ENCODE measurements at places on chromosomes 3 and 15.

DNA sequence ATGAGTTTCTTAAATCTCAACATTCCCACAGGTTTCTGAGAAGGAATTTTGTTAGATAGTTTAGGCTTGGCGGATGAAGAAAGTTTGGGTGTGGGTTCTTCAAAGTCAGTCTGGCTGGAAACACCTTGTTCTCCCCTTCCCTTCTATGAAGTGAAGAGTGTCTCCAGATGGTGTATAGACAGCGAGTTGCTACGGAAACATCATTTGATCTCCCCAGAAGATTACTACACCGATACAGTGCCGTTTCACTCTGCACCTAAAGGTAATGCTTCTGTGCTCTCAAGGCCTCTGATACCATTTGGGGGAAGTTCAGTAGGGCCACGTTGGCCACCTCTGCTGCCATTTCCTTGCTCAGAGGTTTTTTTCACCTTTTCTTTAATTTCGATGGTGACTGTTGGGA is 20.6 kb downstream of the DLEC1 start:
- DNase-seq = no peak

GRCh38 chr3:171685116-171685895 is 125.0 kb downstream of the PLD1 start:
- peak; percentile 59 for DNase-seq

GRCh38 chr15:72342385-72342784 is 22.4 kb upstream of the CELF6 start:
- DNase-seq = peak; percentile 34

DNA sequence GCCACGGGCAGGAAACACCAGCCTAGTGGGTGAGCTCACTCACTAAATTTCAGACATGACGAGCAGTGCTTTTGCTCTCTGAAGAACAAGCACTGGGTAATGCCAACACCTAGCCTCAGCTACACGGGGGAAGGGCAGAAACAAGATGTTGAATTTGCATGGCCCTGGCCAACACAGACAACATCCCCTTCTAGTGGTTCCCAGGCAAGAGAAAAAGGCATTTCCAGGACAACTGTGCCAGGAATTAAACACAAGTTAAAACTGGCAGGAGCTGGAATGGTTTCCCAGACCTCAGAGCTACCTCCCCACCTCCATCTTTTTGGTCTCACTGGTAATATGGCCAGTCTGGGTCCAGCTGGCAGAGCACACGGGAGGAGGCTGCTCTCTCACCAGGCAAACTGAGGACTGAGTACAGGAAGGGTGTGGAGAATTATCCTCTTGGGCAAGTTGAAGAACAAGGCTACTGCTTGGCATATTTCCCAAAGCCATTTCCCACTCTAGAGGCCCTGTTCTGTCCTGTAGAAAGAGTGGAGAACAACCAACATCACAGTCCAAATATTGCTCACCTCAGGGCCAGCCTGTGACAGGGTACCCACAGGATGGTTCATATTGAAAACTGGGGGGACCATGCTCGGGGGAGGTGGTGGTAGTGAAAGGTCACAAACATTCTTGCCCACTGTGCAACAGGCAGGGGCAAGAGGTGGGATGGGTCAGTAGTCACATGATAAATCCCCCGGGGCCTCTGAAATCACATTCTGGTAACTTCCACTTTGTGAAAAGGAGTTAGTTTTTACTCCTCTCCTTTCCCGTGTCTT is 26.5 kb downstream of the TSPAN3 start:
- DNase-seq = no peak

GRCh38 chr3:66237552-66237951 is 16.8 kb downstream of the SLC25A26 start:
- DNase-seq = no peak

DNA sequence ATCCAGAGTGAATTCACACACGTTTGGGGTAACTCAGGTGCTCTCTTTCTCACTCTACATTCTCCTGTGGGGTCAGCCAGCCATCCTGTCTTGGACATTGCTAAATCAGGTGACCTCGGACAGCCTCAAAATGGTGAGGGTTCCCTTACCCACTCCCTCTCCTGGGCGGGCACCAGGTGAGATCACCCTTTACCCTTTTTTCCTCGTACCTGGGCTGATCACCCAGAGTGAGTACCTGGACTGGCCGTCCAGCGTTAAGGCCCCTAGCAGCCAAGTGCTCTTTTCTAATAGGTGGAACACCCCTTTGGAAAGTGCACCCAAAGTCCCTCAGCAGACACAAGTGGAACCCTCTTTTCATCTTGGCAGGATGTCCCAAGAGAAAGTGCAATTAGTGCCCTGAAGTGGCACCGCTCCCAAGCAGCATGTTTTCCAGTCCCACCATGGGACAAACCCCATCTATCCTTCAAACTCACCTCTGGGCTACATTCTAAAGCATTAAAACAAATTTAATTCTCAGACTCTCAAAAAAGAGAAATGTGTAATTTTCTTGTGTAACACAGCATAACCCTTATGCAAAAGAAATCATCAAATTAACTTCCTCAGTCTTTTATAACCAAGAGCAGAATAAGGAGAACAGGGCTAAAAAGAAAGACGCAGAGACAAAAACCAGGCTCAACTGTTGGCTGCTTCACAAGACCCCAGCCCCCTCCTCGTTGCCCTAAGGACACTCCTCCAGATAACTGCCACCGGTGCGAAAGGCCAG is 20.7 kb downstream of the TRANK1 start:
- no peak for DNase-seq

- peak; percentile 68 for DNase-seq
Measured at GRCh38 chr15:62985768-62986167, 56.8 kb upstream of the TPM1 start.

GRCh38 chr3:2334921-2335320 is 236.3 kb downstream of the CNTN4 start:
- DNase-seq = no peak

DNA sequence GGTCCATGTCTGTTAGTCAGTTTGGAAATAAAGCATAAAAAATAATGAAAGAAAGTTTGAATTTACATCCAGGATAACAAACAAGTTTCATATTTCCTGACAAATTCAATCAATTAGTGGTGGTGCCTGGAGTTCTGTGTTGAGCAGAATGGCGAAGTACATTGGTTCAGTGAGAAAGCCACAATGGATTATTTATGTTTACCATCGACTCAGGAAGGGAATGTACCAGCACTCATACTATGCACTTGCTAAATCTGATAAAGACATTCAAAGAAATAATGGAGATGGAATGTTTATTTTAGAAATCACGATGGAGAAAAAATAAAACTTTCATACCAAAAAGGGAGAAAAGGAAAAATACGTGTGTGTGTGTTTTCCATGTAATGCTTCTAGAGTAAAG is 45.3 kb upstream of the MME start:
- DNase-seq = no peak

GRCh38 chr3:99402755-99403154 is 235.6 kb upstream of the COL8A1 start:
- no peak for DNase-seq

DNA sequence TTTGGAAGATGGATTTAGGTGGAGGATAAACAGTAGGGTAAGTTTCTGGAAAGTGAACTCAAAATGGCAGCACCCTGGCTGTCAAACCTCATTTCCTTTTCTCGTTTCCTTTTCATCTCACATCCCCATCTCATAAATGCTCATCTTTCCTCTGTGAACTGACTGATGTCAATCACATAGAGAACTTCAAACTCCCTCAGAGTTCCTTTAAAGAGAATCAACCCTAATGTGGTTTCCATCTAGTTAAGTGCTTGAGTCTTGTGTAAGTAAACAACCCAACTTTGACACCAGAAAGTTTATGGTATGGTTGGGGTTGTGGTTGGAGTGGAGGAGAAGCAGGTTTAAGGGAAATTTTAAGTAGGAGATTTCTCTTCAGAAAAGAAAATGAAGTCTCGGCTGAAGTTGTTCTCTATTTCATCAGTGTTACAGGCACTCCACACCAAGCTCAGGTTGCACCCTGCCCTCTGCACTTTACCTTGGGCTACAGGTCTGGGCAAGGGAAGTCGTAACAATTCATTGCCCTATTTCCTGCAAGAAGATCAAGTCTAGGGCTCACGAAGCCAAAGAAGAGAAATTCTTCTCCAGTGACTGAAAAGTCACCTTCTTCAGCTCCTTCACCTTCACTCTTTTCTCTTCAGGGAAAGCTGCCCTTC is 34.4 kb upstream of the TNIK start:
- no peak for DNase-seq

- DNase-seq = peak; percentile 8
Measured at GRCh38 chr3:37287776-37288175, 113.4 kb upstream of the LRRFIP2 start.

DNA sequence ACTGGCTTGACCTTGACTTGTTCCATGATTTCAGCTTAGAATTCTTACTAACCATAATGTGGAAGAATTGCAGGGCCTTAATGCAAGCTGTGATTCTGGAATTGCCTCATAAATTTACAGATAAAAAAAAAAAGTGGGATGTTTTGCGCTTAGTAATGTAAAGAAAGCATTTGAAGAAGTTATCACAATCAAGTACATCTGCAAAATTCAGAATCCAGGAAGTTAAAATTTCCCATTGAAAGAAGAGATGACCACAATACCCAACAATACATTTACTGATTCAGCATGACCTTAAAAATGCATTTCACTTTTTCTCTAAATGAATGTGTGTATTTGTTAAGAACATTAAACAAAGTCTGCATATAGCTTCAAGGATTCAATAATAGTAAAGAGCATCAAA is 65.1 kb upstream of the CCNL1 start:
- DNase-seq = no peak

DNA sequence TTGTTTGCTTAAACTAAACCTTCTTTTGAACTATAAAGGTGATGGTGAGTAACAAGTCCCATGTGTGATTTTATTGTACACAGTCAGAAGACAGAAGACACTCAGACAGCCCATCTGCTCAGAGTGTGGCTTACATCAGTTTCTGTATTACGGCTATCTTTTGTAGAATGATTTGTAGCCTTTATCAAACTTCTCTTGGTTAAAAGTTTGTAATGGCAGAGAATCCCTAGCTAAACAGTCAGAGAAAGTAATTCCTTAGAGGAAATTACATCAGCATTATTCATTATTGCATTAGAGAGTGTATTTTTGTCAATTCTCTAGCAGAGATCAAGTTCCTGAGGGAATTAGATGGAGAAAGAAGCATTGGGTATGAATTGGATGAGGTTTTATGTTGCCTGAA is 500.8 kb downstream of the CNTN4 start:
- DNase-seq = no peak

DNA sequence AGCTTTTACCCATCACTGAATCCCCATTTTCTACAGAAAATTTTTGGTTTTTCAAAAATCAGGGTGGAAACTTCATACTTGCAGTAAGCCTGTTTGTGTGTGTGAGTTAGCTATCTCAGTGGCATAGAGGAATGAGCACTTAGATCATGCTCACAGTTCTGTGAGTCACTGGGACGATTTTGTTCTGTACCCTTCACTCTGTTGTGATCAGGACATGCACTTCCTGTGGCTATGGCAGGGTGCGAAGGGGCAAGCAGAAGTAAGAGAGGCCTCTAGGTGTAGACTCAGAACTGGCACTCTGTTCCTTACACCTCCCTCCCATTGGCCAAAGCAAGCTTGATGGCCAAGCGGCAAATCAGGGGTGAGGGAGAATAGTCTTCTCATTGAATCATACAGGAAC is 11.6 kb downstream of the NIPA2 start:
- peak; percentile 52 for DNase-seq

- DNase-seq = no peak
Measured at GRCh38 chr3:37310666-37311050, 136.3 kb upstream of the LRRFIP2 start.

GRCh38 chr3:137171834-137172603 is 214.2 kb downstream of the IL20RB start:
- no peak for DNase-seq

- no peak for DNase-seq
Measured at GRCh38 chr15:41001524-41002214, 48.4 kb downstream of the CHAC1 start.

DNA sequence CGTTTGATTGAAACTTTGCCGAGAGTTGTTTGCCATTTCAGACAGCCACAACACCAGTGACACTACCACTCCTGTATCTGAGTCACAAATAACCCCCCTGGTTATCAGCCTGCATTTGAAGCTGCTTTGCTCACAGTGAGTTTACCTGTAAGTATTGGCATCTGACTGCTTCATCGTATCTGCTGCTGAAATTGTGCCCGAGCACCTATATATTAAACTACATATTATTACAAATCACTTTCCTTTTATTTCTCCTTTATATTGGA is 39.2 kb upstream of the SPSB4 start:
- DNase-seq = no peak

GRCh38 chr15:29969562-29970401 is 113.0 kb upstream of the GOLGA8J start:
- no peak for DNase-seq

GRCh38 chr15:41055706-41056105 is 60.4 kb downstream of the INO80 start:
- no peak for DNase-seq

DNA sequence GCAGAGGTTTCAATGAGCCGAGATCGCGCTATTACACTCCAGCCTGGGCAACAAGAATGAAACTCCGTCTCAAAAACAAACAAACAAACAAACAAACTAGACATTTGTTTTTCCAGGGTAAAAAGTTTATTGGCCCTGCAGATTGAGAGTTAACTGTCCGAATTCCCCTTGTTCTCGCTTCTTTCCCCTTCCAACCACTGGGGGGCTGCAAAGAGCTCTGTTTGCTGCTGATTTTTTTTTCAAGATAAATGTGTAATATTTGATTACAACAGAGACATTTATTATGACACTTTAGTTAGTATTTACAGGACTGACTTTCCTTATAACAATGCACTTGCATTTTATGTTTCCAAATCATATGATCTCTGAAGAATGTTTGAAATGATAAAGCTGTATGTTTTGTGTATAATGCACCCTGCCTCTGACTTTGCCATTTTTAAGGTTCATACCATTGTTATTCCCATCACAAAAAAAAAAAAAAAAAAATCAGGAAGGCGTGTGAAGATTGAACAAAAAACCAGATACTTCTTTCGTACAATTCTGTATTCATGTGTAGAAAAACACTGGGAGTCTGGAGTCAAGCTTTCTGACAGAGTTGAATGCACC is 2.8 kb downstream of the CLSTN2 start:
- DNase-seq = peak; percentile 55

DNA sequence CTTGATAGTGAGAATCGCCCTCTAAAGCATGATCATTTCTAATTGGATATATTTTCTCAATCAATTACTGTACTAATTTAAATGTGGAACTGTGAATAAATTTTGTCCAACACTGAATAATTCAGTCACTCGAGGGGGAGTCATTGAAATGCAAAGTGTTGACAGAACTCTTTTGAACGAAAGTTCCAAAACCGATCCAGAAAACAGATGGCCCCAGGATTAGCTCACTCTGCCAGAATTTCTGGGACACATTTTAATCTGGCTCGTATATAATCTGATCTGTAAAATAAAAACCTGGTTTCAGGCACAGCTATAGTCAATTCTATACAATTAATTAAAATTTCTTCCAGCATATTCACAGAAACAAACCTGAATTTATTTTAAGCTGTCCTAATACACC is 580.4 kb downstream of the ROBO1 start:
- DNase-seq = no peak
